ENCODE measurements at places on chromosomes 4 and X.

GRCh38 chr4:140109292-140109691, 44.7 kb downstream of the MAML3 start:
- no peak for DNase-seq

GRCh38 chrX:106959901-106960300, 39.7 kb downstream of the CLDN2 start:
- no peak for DNase-seq

DNA sequence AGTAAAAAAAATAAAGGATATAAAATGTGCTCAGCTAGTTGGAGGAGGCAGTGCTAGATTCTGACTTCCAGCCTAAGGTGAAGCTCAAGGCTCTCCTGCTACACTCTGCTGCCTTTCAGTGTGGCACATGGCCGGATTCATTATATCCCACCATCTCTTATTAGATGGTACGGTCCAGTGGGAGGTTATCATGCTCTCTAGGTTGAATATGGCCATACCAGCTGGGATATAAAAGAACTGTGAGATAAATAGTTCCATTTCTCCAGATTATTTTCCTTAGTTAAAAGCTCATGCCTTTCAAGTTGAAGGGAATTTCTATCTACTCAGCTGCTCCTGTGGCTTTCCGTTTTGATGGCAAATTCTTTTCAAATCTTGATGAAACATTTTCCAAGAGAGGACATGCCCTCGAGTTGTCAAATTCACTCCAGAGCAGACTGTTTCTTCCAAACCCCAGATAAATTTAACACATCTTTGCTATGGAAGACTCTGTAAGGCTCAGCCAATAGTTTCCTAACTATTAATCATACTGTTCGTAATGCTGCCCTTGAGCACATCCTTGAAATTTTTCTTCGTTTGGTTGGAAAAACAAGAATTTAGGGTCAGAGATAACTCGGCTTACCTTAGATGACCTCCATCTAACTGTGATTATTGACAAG, 2.2 kb upstream of the MGARP start:
- no peak for DNase-seq

- DNase-seq: no peak
These were observed 82.0 kb downstream of the HAUS3 start for GRCh38 chr4:2159931-2160330.

DNA sequence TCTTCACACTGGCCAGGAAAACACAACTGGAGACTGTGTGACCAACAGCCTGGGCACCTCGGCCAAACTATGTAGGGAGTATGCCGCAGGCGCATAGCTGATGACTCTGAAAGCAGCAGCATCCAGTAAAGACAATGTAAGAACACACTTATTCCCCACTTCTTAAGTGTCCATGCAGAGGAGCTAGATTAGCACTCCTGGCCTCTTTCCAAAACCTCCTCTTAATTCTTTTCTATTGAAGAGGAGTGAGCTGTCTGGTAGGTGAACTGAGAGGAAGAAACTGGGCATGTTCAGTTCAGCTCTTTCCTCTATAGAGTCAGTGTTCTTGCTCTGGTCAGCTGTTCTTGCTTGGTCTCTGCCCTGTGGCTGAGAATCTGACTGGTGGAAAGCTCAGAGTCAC, 21.1 kb downstream of the NMU start:
- DNase-seq: no peak

DNA sequence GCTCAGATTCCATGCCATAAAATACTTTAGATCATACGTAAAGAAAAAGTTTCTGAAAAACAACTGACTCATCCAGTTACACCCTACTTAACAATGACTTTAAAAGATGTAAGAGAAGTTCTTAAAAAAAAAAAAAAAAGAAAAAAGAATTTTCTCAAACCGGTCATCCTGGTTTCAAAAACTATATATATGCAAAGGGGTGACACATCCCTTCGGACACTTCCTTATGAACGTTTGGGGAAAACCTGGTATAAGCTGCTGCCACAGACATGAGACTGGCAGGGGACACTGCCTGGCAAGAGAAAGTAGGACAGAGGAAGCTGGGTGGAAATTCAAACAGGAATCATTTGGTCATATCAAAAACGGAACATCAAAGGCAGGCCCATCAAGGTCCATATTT, 81.2 kb upstream of the PRSS48 start:
- no peak for DNase-seq

- no peak for DNase-seq
These were observed 215.9 kb upstream of the GIMD1 start for GRCh38 chr4:106584337-106584989.

DNA sequence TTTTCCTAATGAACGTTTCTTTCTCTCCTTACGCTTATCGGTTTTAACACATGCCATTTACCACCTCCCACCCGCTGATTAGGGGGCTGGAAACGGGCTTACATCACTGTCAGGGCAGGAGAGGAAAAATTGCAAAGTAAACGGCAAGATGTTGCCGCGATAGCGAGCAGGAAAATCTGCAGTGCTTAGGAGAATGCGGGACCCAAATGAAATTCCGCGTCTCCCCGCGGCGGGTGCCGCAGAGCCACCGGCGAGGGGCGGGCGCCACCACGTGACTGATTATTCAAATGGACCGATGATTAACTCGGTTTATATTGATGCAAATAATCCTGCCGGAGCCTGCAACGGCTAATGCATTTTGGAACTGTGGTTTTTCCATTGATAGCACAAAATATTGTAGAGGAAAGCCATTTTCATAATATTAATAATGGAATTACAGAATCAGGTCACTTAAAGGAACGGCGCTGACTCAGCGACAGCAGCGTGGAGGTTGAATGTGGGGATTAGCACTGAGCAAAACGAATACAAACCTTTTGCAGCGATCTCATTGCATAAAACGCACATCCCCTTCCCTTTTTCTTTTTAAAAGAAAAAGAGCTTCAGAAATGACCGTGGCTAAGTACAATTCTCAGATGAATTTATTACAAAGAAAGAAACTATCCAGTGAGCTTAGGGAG, 224.2 kb downstream of the STIM2 start:
- no peak for DNase-seq

- DNase-seq: peak; percentile 16
These were observed 81.4 kb downstream of the FBXW7 start for GRCh38 chr4:152454398-152455011.

DNA sequence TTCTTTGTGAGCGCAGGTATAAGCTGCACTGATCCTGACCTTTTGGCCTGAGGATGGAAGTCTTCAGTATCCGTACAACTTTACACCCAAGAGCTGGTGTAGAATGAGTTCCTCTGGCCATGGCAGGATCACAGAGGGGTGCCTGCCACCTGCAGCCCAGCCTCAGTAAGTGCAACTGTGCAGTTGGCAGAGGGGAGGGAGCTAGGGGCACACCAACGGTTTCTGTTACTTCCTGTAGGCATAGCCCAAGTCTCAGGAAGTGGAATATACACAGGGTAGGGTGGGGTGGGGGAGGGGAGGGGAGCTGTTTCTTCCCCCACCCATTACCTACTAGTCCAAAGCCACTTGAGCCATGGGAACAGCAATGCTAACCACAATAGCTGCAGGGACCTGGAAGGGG, 85.4 kb upstream of the GBA3 start:
- DNase-seq: peak; percentile 1

GRCh38 chrX:9352694-9353411, 112.0 kb upstream of the TBL1X start:
- DNase-seq: no peak

DNA sequence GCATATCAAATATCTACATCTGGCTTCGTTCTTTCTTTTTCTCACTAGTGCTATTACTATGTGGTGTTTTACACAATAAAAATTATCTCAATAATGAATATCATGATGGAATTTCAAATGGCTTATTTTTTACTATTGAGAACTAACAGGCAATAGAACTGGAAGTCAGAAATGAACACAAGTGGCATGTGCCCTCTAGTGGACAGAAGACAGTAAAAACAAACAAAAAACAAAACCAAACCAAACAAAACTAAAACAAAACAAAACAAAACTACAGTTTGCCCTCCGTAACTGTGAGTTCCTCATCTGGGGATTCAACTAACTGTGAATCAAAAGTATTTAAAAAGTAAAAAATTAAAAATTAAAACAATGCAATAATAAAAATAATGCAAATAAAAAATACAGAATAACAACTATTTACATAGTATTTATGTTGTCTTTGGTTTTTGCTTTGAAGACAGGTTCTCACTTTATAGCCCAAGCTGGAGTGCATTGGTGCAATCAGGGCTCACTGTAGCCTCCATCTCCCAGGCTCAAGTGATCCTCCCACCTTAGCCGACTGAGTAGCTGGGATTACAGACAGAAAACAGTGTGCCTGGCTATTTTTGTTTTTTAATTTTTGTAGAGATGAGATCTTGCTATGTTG, 195.6 kb upstream of the TACR3 start:
- no peak for DNase-seq

GRCh38 chr4:38846015-38846414, 10.6 kb downstream of the TLR6 start:
- no peak for DNase-seq

DNA sequence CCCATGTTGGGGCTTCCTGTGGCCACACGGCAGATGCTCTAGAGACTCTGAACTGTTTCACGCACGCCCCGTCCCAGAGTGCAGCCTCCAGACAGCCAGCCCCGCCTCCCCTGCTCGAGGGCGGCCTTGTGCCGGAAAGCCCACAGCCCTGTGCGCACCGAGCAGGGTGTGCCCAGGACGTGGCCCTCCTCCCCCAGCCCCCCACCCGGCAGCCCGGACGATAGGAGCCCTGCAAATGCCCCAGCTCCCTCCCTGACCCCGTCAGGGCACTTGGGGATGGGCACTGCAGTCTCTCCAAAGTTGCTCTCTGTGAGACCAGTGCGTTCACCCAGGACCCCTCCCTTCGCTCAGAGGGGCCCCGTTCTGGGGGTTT, 37.3 kb downstream of the ADRA2C start:
- no peak for DNase-seq

GRCh38 chr4:44462259-44462658, 13.7 kb upstream of the KCTD8 start:
- no peak for DNase-seq

DNA sequence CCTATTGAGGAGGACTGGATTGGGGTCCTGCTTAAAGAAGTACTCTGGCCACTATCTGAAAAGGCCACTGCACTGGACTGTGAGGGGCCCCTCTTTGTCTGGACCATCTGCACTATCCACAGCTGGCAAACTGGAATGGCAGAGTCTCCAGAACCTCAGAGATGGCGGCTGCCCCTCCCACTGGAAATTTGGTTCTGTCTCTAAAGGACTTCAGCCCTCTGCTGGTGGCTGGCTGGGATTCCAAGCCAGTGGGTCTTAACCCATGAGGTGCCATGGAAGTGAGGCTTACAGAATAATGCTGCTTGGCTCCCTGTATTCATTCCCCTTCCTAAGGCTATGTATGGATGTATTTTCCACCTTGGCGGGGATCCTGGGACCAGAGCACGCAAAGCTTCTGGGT, 41.6 kb upstream of the CYLC1 start:
- no peak for DNase-seq

GRCh38 chr4:180057891-180058671, 2185.1 kb upstream of the TENM3 start:
- DNase-seq: peak; percentile 38

- no peak for DNase-seq
These were observed 32.7 kb upstream of the AMBN start for GRCh38 chr4:70559211-70559830.

DNA sequence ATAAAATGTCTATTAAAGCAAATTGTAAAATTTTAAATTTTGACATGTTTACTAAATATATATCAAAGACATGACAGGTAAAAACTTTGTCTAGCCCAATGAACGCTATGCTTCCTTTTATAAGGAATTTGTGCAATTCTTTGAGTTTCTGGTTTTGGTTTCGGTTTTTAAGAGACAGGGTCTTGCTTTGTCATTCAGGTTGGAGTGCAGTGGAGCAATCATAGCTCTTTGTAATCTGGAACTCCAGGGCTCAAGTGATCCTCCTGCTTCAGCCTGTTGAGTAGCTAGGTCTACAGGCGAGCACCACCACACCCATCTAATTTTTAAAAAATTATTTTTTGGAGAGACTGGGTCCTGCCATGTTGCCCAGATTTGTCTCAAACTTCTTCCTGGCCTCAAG, 60.7 kb downstream of the BLTP1 start:
- DNase-seq: no peak

- no peak for DNase-seq
These were observed 178.9 kb upstream of the VEGFC start for GRCh38 chr4:176971576-176972115.

DNA sequence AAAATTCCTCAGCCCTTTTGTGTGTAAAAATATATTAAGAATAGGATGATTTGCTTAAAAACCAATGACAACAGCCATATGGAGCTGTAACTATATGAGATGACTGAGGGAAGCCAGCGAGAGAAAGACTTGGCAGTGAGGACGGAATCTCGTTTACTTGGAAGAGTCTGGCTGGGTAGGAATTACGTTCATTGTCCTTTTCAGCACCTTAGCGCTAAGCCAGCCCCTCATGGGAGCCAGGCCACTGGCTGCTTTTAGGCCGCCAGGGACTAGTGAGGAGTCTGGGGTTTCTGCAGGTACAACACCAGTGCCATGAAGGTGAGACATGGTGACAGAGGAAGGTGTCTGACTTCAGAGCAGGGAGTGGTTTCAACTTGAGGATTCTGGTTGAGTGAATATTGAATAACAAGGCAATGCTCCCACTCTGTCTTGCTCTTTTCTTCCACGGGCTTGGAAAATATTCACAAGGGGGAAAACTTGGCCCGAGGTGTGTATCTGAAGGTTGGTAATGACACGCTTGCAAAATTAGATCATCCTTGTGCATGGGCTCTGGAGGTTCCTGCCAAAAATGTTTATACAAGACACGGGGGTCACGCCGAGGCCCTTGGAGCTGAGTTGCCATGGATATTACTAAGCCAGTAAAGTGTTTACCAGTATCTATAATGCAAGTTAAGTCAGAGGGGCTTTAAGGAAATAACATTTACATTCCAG, 17.4 kb downstream of the KLF3 start:
- DNase-seq: no peak

DNA sequence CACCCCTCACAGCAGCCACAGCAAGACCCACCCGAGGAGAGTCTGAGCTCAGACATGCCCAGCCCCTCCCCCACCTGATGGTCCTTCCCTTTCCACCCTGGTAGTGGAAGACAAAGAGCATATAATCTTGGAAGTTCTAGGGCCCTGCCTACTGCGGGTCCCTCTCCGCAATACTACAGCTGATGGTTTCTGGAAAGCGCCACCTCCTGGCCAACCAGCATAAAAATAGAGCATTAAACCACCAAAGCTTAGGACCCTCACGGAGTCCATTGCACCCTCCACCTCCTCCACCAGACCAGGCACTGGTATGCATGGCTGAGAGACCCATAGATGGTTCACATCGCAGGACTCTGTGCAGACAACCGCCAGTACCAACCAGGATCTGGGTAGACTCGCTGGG, 78.2 kb downstream of the SH3BGRL start:
- no peak for DNase-seq

Measured in DMS153 (cell line).